Stimulated activated CD8-positive, alpha-beta memory T cell treated with anti-CD3 and anti-CD28 coated beads, Interleukin-4, amount 100 ng/mL, for 1 hour (primary cell): ENCODE measurements at places on chromosomes 4 and X.

GRCh38 chr4:143482840-143483239, 30.7 kb upstream of the SMARCA5 start:
- DNase-seq, result no peak

- DNase-seq, result no peak
Measured at GRCh38 chr4:4477391-4477790, 64.5 kb downstream of the STX18 start.

GRCh38 chr4:20625426-20625825, 74.8 kb upstream of the PACRGL start:
- no peak for DNase-seq

GRCh38 chrX:13515211-13515930, 54.0 kb upstream of the EGFL6 start:
- DNase-seq, result no peak

GRCh38 chrX:13082206-13083065, 38.0 kb upstream of the FAM9C start:
- DNase-seq, result no peak

DNA sequence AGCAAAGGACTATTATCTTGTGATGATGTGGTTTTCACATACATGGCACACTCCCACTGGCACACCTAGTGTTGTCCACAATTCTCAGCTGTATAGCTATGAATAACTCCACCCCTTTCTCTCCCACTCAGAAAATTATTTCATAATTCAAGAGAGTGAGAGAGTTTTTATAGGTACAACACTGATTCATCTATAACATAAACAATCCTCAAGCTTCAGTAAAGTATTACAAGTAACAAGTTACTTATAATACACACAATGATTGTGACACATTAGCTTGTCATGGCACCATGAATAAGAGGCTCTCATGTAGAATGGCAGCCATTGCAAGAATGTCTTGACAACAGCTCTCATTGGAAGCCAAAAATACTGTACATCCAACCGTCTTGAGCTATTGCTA, 43.9 kb downstream of the RAB40A start:
- no peak for DNase-seq

GRCh38 chr4:122876456-122876855, 45.9 kb downstream of the NUDT6 start:
- DNase-seq, result no peak

DNA sequence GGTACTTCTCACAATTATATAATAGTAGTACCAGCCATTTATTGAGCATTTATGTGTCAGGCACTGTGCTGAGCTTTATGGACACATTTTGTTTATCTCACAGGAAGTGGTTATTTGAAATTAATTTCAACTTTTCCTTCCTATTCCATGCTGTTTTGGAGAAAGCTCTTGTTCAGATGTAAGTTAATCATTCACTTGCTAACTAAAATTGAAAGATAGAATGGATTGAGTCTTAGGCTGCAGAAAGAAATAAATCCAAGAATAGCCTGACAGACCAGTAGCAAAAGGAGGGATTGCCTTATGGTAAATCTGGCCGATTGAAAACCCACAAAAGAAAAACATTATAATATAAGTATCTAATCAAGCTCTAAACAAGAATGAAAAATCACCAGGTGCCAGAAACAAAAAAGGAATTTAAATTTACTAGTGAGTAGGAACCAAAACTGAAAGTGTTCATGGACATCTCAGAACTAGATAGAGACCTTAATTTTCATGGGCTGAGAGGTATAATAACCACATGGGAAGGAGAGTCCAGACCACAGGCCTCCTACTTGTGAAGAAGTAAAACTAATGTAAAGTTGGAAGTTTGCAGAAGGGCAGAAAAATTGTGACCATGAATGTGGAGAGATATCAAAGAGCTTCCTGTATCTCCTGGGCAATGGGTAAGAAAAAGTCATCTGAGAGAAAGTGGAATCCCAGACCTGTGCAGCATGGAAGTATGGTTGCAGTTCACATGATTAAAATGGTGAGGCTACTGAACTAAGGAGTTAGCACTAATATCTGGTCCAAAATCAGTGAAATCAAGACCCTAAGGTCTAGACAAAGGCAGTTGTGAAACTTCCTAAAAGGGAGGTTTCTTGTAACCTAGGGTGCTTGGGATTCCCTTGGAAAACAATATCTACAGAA, 38.0 kb downstream of the RADX start:
- DNase-seq, result no peak

DNA sequence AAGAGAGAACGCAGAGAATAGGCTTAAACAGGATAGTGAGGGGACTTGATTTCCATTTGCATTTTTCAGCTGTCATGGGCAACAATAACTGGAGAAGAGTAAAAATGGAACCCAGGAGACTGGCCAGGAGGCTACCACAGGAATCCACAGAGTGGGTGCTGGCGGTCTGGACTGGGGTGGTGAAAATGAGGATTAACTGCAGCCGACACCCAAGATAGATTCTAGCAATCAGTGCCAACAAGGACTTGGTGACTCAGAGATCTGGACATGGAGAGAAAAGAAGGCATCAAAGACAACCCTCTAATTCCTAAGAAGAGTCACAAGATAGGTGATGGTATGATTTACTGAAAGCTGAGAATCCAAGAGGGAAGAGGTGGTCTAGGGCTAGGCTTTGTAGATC, 102.8 kb downstream of the ATP8A1 start:
- DNase-seq, result no peak
